Sigmoid colon (tissue), 7 donors: ENCODE measurements at places on chromosomes 5 and 9. TPM values are rescaled to one million over a fixed set of nuclear protein-coding genes. Genes with fewer than 3 reads are reported as not detected.

GRCh38 chr5:142772446-142773293, 2.5 kb downstream of the ARHGAP26 start:
- no peak for DNase-seq

DNA sequence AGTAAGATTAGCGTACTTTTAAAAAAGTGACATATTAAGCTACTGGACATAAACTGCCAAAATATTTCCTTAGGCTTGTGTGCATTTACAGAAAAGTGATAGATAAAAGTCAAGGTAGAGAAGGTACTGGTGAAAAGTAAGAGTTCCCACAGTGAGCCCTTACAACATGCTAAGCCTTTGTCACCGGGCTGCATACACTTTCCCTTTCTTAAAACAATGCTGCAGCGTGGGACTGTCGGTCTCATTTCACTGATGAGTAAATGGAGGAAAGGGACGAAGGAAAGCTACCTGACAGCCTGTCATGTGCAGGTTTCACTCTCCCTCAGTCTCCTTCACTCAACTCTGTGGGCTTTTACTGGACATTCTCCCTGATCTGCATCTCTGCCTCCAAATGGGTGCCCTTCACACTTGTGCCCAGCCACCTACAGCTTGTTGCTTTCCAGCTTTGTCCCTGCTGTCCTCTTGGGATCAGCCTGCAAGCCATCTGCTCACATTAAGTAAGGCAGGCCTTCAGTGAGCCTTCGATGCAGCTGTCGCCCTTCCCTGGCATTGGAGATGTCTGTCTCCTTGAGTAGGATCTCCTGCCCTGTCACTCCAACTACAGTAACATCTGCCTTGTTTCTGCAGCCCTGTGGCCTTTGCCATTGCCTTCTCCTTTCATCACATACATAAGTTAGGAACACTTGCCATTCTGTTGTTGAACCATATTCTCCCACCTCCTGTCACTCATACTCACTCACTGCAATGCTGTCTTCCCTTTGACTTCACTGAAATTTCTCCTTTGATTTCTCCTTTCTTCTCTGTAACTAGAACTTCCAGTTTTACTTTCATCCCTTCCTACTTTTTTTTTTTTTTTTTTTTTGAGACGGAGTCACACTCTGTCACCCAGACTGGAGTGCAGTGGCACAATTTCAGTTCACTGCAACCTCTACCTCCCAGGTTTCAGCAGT, 9.3 kb upstream of the ROPN1L start:
- DNase-seq: no peak

GRCh38 chr5:172959824-172960799, 888 bp downstream of the RPL26L1 start:
- DNase-seq: no peak

DNA sequence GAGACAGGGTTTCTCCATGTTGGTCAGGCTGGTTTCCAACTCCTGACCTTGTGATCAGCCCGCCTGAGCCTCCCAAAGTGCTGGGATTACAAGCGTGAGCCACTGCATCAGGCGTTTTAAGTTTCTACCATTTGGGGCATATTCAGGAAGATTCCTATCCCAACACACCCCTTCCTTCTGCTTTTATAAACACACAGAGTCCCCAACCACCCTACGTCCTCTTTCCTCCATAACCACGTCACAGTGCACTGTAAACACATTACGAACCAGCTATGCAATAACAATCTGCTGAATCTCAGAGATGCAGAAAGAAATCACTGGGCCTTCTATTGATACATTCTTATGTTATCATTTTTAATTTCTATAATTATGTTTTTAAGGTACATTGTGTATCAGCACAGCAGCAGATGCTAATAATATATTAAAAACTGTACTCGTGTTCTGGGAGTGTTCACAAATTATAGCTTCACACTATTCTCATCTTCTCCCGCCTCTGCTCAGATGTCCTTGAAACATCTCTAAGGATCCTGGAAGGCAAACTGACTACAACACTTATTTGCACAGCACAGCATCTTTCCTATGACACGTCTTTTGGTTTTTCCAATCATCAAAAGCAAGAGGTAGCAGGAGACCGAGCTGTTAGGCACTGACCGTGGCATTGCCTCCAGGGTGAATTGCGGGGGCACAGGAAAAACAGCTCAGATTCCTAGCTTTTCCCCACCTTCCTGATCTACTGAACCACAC, 60.2 kb downstream of the KCNIP1 start:
- no peak for DNase-seq

The NFIL3 gene
- 93.3 TPM for total RNA-seq

DNA sequence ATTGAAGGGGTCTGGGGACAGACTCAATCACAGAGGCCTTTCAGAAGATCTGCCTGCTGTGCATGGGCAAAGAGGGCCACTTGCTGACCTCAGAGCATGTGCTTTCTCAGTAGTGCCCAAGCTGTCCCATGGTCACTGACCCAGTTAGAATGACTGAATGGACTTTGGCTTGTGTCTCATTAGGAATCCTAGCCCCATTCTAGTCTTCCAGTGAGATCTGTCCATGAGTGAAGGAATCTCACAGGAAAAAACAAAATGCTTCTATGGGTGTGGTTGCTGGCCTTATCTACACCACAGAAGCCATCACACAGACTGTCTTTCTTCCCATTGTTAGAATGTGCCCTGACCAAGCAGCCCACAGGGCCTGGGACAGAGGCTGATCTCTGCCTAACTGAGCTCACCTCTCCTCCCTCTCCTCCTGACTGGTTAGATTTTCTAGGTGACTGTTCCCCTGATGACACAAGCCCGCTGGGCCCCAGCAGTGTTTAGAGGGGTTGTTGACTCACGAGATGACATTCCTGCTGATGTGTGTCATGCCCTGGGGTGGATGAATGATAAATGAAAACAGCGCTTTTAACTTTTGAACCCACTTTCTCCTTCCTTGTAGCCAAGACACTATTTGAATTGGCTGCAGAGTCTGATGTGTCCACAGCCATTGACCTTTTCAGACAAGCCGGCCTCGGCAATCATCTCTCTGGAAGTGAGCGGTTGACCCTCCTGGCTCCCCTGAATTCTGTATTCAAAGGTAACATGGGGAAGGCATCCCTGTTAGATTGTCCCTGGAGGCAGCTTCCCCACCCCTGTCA, 24.8 kb downstream of the TGFBI start:
- no peak for DNase-seq

DNA sequence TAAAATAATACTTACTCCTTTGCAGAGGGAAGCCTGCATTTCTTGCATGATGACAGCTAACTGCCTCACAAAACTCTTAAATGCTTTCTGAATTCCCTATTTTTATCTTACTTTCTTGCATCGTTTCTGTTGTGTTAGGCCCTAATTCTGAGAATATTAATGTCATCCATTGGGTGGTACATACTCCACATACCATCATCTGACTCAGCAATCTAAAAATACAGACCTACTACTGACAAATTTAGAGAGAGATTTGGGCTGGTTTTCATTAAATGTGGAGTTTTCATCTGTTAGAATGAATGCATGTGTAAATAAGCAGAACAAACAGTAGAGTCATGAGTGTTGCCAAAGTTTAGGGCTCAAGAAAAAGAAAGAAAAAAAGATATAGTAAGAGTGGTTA, 26.5 kb upstream of the KCNN2 start:
- DNase-seq: no peak

DNA sequence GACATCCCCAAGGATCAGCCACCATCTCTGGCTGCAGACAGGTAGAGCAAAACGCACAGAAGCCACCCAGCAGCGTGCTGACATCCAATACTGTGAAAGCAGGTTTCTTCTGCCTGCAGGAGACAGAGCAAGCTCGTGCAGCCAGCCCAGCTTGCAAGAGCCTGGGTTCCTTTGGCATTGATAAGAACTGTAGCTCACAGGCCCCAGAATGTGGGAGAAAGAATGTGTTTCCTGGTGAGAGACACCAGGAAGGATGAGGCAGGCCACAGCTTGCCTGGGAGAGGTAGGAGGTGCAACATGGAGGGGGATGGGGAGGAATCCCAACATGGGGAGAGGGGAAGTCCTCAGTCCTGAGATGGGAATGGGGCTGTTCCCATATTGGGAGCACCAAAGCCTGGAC, 34.0 kb upstream of the ARAP3 start:
- DNase-seq: no peak

The TAF1L gene
- not detected for total RNA-seq

The C8G gene
- total RNA-seq: not detected

DNA sequence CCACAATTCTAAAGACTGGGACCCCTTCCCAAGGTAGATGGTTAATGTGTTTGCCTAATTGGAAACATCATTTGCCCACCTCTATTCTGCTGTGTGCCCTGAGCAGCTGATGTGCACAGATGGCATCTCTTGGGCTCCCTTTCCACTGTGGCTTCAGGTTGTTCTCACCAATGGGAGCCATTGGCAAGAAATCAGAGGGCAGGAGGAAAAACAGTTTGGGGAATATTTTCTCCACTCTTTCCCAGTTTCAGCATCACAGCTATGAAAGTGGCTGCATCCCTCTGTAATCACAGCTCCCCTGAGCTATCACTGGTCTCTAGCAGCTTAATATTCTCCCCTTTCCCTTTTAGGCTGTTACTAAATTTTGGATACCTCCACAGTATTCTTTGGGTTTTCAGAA, 911.6 kb upstream of the SEMA6A start:
- DNase-seq: no peak

DNA sequence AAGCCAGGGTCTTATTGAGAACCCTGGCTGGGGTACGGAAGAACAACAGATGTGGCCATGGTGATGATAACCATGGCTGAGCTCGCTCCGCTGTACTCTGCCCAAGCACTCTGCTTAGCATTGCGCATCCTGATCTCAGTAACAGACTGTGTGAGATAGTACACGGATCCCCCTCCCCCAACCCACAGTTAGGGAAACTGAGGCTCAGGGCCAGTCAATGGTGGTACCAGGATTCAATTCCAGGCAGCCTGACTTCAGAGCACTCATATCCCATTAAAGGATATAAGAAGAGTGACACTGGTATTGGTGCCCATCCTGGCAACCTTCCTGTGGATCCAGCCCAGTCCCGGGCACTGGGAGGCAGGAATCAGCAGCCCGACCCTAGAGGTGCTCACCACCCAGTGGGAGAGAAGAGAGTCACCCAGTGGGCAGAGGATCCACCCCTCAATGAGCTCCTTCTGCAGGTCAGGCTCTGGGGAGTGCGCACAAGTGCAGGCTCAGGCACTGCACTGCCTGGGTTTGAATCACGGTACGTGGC, 26.5 kb upstream of the KIF12 start:
- no peak for DNase-seq

GRCh38 chr9:70484232-70485130, 70.0 kb upstream of the KLF9 start:
- peak; percentile 80 for DNase-seq

DNA sequence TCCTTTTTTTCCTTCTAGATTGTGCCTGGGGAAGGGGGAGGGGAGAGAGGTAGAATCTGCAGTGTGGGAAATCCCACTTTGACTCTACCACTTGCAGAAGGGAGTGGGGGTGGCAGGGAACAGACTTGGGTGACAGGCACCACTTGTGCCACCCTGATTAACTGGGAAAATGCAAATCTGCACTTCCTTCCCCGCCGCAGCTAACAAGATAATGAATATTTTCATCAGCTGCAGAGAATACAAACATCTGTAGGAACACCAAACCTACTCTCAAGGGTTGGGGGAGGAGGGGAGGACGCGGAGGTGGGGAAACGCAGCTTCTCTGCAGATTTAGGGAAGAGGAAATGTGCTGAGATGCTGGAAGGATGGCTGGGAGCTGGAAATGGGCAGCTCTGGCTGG, 73.5 kb downstream of the TRIM32 start:
- DNase-seq: no peak

- DNase-seq: no peak
Measured at GRCh38 chr5:127813633-127814587, 110.7 kb downstream of the CCDC192 start.

The YTHDC2 gene
- 15.6 TPM for total RNA-seq

DNA sequence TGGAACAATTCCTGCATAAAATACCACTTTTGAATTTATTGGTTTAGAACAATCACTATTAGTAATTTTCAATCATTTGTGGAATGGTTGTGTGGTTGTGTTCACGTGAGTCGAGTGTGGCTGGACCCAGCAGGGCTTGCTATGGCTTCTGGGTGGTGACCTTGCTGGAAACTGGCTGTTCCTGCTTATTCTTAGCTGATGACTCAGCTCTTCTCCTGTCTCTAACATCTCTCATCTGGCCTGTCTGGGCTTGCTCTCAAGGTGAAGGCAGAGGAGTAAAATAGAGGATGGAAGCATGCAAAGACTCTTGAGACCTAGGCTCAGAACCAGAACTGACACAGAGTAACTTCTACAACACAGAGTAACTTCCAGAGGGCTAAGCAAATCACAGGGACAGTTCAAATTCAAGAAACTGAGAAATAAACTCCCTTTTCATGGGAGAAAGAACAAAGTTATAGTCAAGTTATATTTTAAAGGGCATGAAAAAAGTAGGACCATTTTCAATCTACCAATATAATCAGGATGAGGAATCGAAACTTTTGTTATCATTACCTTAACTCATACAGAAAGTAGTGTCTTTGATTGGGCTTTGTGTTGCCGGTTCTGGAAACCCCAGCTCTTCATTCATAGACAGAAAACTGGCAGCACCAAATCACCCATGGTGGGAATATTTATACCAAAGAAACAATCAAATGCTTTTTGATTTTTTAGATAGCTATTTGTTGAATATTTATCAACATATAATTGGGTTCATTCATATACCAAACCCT, 665.1 kb downstream of the CDH18 start:
- no peak for DNase-seq
